ENCODE measurements at places on chromosomes 3 and 15.

- H3K4me3 ChIP-seq = no peak overlapping the region
- no peak for DNase-seq
- H3K27me3 ChIP-seq = no peaks in the 10 kb centered on the region
- no peaks in the 10 kb centered on the region for H3K36me3 ChIP-seq
- peaks cover 12% of the 10 kb centered on the region for H3K4me1 ChIP-seq
Measured at GRCh38 chr3:27171113-27171512, 198.1 kb downstream of the NEK10 start.

GRCh38 chr3:112611752-112612515, 29.0 kb downstream of the CCDC80 start:
- H3K36me3 ChIP-seq = peaks cover 58% of the 10 kb centered on the region
- no peak for DNase-seq
- H3K27ac ChIP-seq = no peak overlapping the region
- H3K4me3 ChIP-seq = no peak overlapping the region
- H3K4me1 ChIP-seq = peaks cover 6% of the 10 kb centered on the region

DNA sequence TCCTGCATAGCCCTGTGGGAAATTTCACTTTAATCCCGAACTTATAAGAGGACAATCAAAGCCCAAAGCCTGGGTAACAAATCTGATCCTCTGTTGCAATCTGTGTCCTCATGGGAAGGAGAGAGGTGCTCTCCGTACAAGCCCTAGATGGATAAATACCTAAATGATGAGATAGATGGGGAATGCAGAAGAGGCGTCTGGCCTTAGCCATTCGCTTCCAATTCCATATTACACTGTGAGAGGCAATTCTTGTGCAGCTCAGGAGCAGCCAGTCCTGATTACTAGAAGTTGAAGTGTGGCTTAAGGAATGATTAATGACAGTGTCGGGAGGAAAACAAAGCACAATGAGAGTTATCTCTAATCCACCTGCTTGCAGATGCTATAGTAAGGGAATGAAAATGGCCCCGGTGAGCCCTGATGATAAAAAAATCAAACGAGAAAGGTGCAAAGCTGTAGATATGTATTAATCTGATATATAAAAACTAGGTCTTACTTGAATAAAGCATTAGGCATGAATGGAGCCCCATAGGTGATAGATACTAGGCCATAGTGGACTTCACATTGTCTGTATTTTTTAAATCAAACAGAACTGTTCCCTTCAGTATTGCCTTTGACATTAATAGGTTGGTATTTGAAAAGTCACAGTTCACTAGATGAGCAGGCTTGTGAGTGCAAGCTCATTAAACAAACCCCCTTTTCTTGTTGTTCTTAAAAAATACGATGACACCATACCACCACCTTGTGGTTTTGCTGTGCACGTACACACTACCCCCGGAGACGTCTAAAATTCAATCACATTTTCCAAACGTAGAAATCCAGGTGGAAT, 54.2 kb upstream of the TMCO5A start:
- H3K36me3 ChIP-seq = no peaks in the 10 kb centered on the region
- H3K27me3 ChIP-seq = no peaks in the 10 kb centered on the region
- no peak overlapping the region for H3K4me3 ChIP-seq
- peaks cover 30% of the 10 kb centered on the region for H3K4me1 ChIP-seq
- peak; percentile 82 for DNase-seq

GRCh38 chr3:46960081-46960701, 16.4 kb downstream of the CCDC12 start:
- H3K4me1 ChIP-seq = peaks cover 11% of the 10 kb centered on the region
- no peaks in the 10 kb centered on the region for H3K27me3 ChIP-seq
- H3K36me3 ChIP-seq = no peaks in the 10 kb centered on the region
- H3K27ac ChIP-seq = peak overlapping the region; percentile 26
- no peak overlapping the region for H3K4me3 ChIP-seq

- no peak overlapping the region for H3K27ac ChIP-seq
- no peak overlapping the region for H3K4me3 ChIP-seq
- no peak for DNase-seq
- no peaks in the 10 kb centered on the region for H3K4me1 ChIP-seq
Measured at GRCh38 chr3:151093905-151094304, 8.4 kb downstream of the MED12L start.

GRCh38 chr3:168467115-168467714, 371.5 kb upstream of the GOLIM4 start:
- no peaks in the 10 kb centered on the region for H3K36me3 ChIP-seq
- H3K4me1 ChIP-seq = no peaks in the 10 kb centered on the region
- no peaks in the 10 kb centered on the region for H3K27me3 ChIP-seq

- peaks cover 4% of the 10 kb centered on the region for H3K4me1 ChIP-seq
- H3K36me3 ChIP-seq = no peaks in the 10 kb centered on the region
- H3K27me3 ChIP-seq = no peaks in the 10 kb centered on the region
Measured at GRCh38 chr15:35540021-35540420, 5.9 kb downstream of the DPH6 start.

GRCh38 chr15:80015156-80015555, 44.2 kb upstream of the BCL2A1 start:
- peaks cover 3% of the 10 kb centered on the region for H3K4me1 ChIP-seq
- no peak overlapping the region for H3K27ac ChIP-seq
- H3K36me3 ChIP-seq = no peaks in the 10 kb centered on the region

GRCh38 chr15:70420948-70421482, 323.3 kb upstream of the TLE3 start:
- no peak overlapping the region for H3K4me3 ChIP-seq
- H3K27ac ChIP-seq = no peak overlapping the region
- no peak for DNase-seq
- peaks cover 87% of the 10 kb centered on the region for H3K27me3 ChIP-seq

GRCh38 chr3:180433152-180433551, 168.8 kb upstream of the TTC14 start:
- H3K4me3 ChIP-seq = no peak overlapping the region
- H3K4me1 ChIP-seq = no peaks in the 10 kb centered on the region
- H3K27me3 ChIP-seq = no peaks in the 10 kb centered on the region
- peak; percentile 76 for DNase-seq

GRCh38 chr15:41943543-41944312, 28.6 kb downstream of the EHD4 start:
- DNase-seq = no peak
- peaks cover 60% of the 10 kb centered on the region for H3K4me1 ChIP-seq
- no peaks in the 10 kb centered on the region for H3K27me3 ChIP-seq
- no peak overlapping the region for H3K4me3 ChIP-seq

DNA sequence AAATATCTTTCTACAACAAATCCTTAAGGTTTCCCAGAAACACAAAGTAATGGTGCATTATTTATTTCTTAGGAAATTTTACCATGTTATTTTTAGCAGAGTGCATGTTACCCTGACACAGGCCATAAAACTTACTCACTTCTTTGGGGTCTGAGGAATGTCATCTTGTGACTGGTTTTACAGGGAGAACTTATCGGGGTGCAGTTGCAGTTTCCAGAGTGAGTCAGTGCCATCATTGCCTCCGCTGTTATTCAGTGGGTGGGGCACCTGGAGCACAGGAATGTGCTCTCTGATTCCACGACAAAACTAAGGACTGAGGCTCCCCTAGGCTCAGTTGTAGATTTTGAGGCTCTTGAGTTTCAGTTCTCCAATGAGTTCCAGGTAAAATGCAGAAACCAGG, 11.1 kb upstream of the GREM1 start:
- no peaks in the 10 kb centered on the region for H3K27me3 ChIP-seq
- peaks cover 38% of the 10 kb centered on the region for H3K4me1 ChIP-seq
- DNase-seq = peak; percentile 81
- no peak overlapping the region for H3K4me3 ChIP-seq

DNA sequence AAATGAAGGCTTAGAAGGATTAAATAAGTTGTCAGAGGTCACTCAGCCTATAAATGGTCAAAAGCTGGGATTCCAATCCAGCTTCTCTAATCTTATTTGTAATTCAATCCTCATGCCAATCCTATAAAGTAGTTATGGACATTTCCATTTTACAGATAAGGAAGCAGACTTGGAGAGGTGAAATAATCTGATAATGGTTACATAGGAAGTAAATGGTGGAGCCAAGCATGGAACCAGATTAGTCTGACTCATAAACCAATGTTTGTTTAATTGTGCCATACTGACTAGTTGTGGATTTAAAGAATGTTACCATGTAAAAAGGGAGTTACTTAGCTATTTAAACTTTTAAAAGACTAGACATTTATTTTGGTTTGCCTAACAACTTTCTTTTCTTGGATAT, 59.7 kb downstream of the KCNAB1 start:
- no peaks in the 10 kb centered on the region for H3K4me1 ChIP-seq
- H3K4me3 ChIP-seq = no peak overlapping the region
- peak; percentile 79 for DNase-seq
- no peak overlapping the region for H3K27ac ChIP-seq
- no peaks in the 10 kb centered on the region for H3K36me3 ChIP-seq

DNA sequence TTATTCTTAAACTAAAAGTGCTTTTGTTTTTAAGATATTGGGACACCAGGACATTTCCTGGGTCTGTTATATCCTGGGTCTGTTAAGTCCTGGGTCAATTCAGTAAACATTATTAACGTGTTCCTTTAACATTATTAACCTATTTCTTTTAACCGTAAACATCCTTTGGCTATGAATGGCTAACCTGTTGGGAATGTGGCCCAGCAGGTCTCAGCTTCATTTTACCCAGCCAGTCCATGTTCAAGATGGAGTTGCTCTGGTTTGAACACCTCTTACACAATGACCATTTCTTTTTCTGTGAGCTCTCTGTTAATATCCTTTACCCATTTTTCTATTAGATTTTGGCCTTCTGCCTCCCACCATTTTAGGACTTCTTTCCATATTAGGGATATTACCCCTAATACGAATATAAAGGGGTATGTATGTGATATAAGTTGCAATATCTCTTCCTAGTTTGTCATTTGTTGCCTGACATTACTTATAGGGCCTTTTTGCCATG, 88.9 kb upstream of the NEDD4 start:
- no peak overlapping the region for H3K27ac ChIP-seq

DNA sequence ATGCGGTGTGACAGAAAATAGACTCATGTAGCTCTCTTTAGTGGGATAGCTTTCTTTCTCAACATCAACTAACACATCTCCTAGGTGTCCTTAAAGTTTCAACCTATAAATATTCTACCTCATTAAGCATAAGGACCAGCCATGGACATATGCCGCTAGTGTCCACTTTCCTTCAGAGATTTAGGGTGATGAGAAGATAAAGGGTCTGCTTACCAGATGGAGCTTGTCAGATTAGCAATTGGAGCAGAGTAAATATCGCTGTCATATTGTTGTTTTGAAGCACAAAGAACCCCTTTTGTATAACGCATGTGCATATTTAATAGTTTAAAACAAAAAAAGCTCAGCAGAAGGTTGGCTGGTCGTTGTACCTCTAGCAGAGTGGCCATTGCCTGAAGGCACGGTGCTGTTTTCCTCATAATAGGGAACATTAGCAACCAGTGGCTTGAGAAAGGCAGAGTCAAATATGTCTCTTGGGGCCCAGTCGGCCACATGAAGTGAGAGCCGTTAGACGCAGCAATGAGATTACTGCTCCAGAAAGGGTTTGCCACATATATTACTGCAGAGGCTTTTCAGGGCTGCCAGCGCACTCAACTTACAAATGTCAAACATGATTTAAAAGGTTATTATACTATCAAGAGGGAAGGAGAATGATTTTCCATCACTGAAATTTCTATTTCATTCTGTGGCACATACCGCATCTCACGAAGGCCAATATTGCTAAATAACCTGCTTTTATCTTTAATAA, 264.2 kb downstream of the ROBO2 start:
- DNase-seq = no peak
- H3K4me3 ChIP-seq = no peak overlapping the region
- H3K4me1 ChIP-seq = no peaks in the 10 kb centered on the region
- no peaks in the 10 kb centered on the region for H3K36me3 ChIP-seq
- no peak overlapping the region for H3K27ac ChIP-seq

DNA sequence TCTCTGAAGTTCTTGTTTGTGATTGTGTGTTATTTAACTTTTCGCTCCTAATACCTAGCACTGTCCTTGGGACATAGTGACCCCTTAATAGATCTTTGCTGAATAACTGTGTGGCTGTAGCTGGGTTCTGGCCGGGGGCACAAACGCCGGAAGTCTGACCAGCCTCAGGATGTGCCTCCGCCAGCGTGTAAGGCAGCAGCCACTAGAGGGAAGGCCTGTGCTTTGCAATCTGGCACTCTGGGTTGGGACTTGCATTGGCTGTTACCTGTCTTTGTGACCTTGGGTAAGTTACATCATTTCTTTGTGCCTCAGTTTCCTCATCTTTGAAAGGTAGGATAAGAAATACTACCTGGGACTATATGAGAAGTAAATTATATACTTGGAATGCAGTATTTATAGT, 158.7 kb downstream of the GHSR start:
- peaks cover 49% of the 10 kb centered on the region for H3K36me3 ChIP-seq
- peaks cover 17% of the 10 kb centered on the region for H3K4me1 ChIP-seq
- DNase-seq = no peak

- no peak overlapping the region for H3K4me3 ChIP-seq
- H3K36me3 ChIP-seq = no peaks in the 10 kb centered on the region
- no peaks in the 10 kb centered on the region for H3K27me3 ChIP-seq
- DNase-seq = peak; percentile 79
- no peak overlapping the region for H3K27ac ChIP-seq
Measured at GRCh38 chr3:126208606-126209256, 28.3 kb upstream of the ALDH1L1 start.

DNA sequence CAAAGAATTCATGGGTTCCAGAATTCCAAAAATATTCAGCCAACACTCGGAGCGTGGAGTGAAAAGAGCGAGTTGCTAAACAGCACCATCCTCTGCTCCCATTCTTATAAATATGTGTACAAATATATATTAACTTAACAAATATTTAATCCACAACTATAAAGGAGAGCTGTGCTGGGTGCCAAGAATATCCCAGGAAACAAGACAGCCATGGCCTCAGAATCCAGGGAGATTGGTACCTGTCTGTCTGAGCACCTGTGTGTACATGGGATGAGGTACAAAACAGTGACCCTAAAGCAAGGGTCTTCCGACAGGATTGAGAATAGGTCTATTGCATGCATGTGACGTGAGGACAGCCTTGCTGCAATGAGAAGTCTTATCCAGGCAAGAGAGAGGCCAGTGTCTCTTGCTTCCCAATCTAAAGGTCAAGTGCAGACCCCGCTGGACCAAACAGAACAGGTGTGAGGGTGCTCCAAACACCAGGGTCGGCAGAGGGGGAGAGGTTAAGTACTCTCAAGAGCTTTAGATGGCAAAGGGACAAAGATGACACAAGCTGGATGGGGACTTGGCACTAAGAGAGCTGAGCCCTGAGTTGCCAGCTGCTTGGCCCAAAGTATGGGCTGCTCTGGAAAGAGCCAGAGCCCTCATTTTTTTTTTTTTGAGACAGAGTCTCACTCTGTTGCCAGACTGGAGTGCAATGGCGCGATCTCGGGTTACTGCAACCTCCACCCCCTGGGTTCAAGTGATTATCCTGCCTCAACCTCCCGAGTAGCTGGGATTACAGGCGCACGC, 36.2 kb downstream of the HOMER2 start:
- no peak overlapping the region for H3K4me3 ChIP-seq
- no peaks in the 10 kb centered on the region for H3K27me3 ChIP-seq
- H3K27ac ChIP-seq = no peak overlapping the region
- no peak for DNase-seq
- H3K4me1 ChIP-seq = no peaks in the 10 kb centered on the region
- no peaks in the 10 kb centered on the region for H3K36me3 ChIP-seq

GRCh38 chr15:75129788-75130187, 71.9 kb upstream of the C15orf39 start:
- no peak for DNase-seq
- H3K27me3 ChIP-seq = no peaks in the 10 kb centered on the region
- H3K27ac ChIP-seq = no peak overlapping the region
- H3K4me1 ChIP-seq = no peaks in the 10 kb centered on the region
- H3K36me3 ChIP-seq = no peaks in the 10 kb centered on the region
- H3K4me3 ChIP-seq = no peak overlapping the region

All from astrocyte (in vitro differentiated cells and primary cell).